ENCODE measurements at places on chromosomes 7 and 10.
A peak's percentile ranks its signal among the peaks of the same experiment; 100 is the strongest.

- DNase-seq: no peak
These were observed 141.1 kb downstream of the ELFN1 start for GRCh38 chr7:1810961-1811849.

GRCh38 chr7:12761111-12761510, 73.7 kb downstream of the ARL4A start:
- DNase-seq: no peak

DNA sequence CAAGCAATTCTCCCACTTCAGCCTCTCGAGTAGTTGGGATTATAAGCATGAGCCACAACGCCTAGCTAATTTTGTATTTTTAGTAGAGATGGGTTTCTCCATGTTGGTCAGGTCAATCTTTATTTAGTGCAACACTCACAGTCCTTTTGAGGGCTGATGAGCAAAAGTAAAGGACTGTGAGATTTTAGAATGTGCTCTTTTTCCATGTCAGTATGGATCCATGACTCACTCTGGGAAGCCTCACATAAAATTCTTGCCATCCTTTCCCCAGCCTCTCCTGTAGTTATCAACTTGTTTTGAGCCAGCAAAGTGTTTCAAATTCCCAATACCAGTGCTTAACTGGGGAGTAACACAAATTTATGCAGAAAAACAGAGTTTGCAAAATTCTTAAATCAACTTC, 135.8 kb upstream of the CXCL12 start:
- DNase-seq: no peak

GRCh38 chr7:151936207-151936606, 20.0 kb upstream of the GALNTL5 start:
- no peak for DNase-seq

DNA sequence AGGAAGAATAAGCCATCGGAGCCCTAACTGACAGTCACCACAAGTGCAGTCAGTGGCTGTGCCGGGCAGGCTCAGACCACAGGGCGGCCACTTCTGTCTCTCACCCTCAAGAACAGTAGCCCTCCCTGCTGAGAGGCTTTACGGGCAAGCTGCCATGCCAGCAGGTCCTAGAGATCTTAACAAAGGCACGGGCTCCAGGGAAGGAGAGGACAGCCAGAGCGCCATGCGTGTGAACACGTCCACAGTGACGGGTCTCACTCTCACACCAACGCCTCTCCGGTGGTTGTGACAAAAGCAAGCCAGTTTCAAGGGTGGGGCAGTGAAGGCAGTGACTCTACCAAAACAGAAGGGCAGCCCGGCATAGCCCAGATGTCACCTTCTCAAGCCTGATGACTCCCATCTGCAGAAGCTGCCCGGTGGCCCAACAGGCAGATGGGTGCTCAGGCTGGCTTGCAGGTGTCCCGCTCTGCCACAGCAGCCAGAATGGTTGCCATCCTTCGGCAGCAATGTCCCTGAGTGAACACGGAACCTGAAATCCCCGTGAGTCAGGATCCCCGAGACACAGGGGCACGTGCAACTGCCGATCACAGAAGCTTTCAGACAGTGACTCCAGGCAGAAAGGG, 102.0 kb downstream of the FAM53B start:
- no peak for DNase-seq

DNA sequence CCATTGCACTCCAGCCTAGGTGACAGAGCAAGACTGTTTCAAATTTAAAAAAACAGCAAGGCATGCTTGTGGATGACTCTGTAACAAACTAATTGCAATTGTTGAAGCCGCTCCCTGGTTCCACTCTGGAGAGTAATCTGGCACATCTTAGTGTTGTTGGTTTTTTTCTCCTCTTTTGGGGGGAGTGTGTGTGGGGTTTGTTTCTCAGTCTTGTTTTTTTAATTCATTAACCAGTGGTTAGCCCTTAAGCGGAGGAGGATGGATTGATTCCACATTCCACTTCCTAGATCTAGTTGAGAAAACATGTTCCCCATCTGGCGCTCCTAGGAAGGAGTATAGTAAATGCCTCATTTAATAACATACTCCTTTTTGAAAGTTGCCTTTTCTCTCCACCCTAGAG, 8.6 kb upstream of the ZNF713 start:
- DNase-seq: no peak

DNA sequence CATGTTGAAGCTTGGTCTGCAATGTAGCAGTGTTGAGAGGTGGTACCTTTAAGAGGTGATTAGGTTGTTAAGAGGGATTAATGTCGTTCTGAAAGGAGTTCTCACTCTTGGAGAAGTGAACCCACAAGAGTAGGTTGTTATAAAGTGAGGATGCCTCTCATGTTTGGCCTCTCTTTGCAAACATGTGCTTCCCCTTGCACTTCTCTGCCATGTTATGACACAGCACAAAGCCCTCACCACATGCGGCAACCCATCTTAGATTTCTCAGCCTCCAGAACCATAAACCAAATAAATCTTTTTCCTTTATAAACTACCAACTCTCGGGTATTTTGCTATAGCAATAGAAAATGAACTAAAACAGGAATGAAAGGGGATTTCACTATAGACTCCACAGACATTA, 66.3 kb downstream of the KMT2C start:
- DNase-seq: no peak

- peak; percentile 97 for DNase-seq
These were observed 75.1 kb downstream of the MAD1L1 start for GRCh38 chr7:2157473-2158279.

DNA sequence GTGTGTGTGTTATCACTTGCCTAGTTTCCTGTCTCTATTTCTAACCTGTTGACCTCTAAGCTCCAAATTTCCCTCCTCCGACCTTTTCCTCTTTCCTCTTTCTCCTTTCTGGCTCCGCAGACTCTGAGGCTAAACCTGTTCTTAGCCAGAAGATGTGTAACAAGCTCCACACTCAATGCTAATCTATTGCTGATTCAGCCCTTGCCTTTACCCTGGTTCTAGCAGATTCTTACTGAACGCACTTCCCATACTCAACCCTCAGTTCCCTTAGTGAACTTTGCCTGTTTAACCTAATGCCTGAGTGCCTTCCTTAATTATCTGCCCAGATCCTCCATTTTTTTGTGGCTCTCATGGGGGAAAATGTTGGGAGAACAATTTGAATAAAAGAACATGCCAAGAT, 30.0 kb upstream of the SGMS1 start:
- DNase-seq: no peak

GRCh38 chr10:101060951-101061623, 702 bp upstream of the KAZALD1 start:
- DNase-seq: peak; percentile 56

GRCh38 chr10:48651293-48651692, 33.4 kb upstream of the WDFY4 start:
- no peak for DNase-seq

DNA sequence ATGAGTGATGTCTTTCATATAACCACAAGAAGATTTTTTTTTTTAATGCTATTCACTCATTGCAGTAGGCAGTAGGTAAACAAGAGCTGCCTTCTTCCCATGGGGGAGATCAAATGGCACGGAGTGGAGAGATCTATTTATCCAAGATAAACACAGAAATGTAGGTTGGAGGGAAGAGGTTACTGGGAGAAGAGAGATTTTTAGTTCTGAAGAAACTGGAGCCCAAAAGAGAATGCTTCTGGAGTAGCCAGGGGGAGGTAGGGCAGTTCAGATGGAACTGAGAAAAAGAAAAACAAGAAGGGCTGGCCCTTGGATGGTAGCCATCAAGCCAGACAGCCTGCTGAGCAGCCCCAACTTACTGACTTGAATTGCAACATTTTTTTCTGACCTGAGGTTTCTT, 270.1 kb upstream of the TPK1 start:
- DNase-seq: no peak

GRCh38 chr7:105278973-105279687, 109.6 kb downstream of the SRPK2 start:
- no peak for DNase-seq

DNA sequence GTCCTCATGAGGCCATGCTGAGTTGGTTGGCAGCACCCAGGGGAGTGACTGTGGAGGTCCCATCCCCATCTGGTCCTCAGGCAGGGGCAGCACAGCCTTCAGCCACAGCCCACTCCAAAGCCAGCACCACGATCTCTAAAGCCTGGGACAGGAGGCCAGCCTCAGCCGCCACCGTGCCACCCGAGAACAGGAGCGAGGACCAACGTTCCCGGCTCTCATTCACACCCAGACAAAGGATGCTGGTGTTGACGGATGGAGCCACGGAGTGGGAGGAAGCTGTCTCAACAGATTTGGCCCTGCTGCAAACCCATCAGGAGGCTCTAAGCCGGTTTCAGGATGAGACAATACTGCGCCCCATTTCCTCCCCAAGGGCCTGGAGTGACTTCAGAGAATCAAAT, 42.7 kb upstream of the PPP2R2D start:
- no peak for DNase-seq

GRCh38 chr7:12757443-12757842, 70.0 kb downstream of the ARL4A start:
- DNase-seq: peak; percentile 62

GRCh38 chr10:86311906-86312305, 54.7 kb downstream of the GRID1 start:
- DNase-seq: no peak

GRCh38 chr7:18530224-18531179, 35.0 kb downstream of the HDAC9 start:
- no peak for DNase-seq

DNA sequence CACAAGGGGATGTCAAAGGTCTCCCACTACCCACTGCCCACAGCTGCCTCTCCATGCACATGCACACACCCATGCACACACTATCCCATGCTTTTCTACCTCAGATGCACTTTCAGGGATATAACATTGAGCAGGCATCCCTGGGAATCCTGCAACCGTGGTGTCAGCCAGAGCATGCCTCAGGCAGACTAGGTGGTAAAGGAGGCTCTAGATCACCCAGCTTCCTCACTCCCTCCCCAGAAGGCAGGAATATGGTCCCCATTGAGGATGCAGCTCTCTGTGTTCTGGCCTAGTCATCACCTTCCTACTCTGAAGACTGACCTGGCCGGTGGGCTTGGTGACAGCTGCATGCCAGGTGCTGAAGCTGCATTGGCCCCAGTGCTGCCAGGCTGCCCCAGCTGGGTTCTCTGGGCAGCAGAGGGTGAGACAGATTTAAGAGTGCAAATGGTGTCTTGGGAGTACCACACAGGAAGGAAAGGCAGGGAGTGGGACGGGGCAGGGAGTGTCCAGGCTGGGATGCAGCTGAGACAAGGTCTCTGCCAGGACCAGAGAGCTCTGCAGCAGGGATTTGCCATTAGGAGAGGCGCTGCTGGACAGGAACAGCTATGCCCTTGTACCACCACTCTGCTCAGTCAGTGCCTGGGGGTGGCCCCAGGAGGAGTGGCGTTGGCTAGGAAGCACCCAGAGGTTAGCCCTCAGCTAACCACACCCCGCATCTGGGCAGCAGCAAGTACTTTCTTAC, 53.4 kb upstream of the GDF10 start:
- DNase-seq: no peak

GRCh38 chr7:3436746-3437145, 135.7 kb downstream of the SDK1 start:
- DNase-seq: peak; percentile 35

DNA sequence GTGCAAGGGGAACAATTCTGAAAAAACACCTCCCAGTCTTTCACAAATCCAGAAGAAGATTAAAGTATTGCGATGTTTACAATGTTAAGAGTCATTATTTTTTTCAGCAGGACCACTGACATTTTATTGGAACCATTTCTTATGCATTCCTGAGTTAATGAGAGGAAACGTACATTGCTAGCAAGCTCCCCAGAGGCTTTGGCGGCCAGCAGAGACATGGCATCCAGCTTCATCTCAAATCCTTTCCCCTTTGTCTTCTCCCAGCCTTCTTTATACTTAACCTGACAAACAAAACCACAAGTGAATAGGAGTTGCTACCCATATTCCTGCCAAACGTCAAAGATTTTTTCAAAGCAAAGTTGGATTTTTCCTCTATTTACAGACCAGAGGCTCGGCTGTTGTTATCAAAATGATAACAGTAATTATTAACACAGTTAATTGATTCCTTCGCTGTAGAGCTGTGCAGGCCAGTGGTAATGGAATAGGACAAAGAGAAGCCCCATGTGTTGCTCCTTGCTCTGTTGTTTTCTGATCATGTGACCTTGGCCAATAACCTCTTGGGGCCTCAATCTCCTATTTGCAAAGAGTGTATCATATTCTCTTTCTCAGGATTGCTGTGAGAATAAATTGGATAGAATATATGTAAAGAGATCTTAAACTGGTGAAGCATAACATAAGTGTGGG, 32.0 kb downstream of the NRAP start:
- peak; percentile 66 for DNase-seq

GRCh38 chr7:88280801-88281200, 25.9 kb downstream of the STEAP4 start:
- no peak for DNase-seq

DNA sequence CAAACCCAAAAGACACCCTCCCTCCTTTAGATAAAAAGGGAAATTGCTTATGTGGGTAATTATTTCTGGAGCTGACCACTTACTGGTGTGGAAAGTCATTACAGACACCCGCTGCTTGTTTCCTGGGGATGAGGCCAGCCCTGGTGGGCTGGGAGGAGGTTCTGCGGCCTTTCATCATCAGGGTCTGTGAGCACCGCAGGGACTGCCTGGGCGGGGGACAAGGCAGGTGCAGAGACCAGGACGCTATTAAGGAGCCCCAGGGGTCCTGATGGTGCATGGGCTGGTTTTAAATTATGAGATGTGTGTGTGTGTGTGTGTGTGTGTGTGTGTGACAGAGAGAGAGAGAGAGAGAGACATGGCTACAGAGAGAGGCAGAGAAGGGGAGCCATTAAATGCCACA, 171.2 kb downstream of the DNAJB6 start:
- no peak for DNase-seq

DNA sequence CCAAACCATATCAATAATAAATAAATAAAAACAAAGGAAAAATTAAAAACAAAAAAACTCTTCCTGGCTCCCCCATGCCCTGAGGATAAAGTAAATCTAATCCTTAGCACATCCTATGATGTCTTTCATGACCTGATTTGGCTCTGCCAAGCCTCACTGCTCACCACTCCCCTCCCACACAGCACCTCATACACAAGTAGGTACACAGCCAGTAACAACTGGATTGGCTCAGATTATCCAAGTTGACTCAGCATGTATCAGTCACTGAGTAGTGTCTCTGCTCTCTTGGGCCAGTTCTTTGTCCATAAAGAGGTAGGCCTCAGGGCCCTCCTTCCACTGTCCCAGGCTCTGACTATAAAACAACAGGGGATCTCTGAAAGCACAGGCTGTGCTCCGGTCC, 99.6 kb downstream of the STRA8 start:
- no peak for DNase-seq

DNA sequence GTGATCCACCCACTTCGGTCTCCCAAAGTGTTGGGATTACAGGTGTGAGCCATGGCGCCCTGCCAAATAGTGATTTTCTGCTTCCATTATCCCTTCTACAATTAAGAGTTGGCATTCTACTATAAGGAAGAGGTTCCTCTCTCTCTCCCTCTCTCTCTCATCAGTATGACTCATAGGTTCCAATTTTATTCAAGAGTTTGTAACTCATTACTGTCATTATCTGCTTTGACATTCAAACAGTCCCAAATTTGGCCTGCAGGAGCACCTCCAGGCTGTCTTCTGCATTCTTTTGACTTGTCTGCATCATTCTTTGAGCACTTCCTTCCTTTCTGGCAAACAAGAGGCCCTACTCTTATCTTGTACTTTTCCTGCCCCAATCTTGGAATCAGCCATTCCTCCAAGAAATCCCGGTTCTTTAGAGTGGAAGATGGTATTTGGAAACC, 33.2 kb upstream of the CALU start:
- DNase-seq: no peak

GRCh38 chr10:11386044-11386443, 225.4 kb downstream of the USP6NL start:
- DNase-seq: no peak

GRCh38 chr7:30682212-30683083, at the start of gene CRHR2:
TSS of gene CRHR2 (minus strand) at chr7:30682456. CDS start at chr7:30682280, 176 bp downstream.
- DNase-seq: no peak

GRCh38 chr10:102602272-102603045, 41.8 kb upstream of the TRIM8 start:
- DNase-seq: no peak
